ENCODE measurements at places on chromosomes 3 and 15.

GRCh38 chr15:25445412-25445811 is 6.6 kb upstream of the UBE3A start:
- DNase-seq = no peak

DNA sequence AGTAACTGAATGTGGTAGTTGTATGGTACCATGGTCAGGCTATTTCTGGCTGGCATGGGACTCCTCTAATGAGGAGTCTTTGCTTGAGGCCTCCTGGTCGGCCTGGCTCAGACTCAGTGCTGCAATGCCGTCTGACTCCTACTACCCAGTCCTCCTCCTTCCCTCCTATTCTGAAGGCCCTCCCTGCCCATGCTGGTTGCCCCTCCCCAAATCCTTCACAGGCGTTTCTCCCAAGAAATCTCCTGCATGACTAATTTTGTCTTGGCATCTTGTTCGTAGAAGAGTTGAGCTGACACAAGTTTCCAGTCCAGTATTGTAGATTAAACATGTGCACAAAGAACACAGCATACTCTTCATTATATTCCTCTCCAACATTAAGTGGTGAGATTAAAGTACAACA is 115.5 kb downstream of the NFKBIZ start:
- peak; percentile 45 for DNase-seq

- peak; percentile 68 for DNase-seq
Measured at GRCh38 chr3:30611613-30612436, 5.4 kb downstream of the TGFBR2 start.

DNA sequence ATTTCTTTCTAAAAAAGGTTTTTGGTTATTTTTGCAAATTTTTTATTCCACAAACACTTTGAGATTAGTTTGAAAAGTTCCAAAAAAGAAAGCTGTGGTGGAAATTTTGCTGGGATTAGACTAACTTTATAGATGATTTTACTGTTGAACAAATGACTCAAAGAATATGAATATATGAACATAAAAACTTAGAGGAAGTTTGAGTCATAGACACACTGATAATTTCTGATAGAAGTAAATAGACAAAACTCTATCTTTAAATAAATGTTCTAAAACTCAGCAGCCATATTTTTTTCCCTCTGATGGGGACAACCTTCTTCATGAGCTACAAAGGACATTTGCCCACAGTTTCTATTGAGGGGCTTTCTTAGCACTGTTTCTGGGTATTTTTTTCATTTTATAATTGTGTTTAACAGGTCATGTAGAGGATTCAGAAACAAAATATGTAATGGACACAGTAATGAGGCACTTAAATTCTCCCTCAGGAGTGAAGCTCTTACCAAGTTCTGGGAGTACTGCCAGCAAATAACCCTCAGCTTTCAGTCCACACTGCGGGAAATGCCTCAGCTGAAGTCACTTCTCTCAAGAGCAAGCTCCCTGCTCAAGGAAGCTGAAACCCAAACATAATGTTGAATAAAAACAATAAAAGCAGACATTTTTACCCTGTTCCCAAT is 157.6 kb downstream of the NFKBIZ start:
- peak; percentile 95 for DNase-seq

- DNase-seq = no peak
Measured at GRCh38 chr3:169478566-169479313, 184.8 kb downstream of the MECOM start.

DNA sequence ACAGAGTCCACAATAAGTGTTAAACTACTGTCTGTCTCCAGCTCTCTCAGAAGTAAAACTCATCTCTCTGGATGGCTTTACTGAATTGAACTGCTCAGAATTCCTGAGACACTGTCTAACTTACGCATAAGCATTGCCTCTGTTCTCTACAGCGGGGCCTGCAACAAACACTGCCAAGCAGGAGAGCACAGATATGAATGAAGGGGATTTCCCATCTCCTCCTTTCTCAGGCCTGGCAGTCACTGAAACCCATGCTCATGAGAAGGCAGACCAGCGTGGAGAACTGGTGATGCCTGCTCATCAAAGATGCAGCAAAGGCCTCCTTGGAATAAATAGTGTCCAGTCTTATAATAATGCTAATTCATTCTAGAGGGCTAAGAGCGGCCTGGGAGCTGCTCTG is 10.3 kb downstream of the RASGRP1 start:
- DNase-seq = no peak

- DNase-seq = no peak
Measured at GRCh38 chr15:74610302-74610951, 5.2 kb upstream of the CLK3 start.

DNA sequence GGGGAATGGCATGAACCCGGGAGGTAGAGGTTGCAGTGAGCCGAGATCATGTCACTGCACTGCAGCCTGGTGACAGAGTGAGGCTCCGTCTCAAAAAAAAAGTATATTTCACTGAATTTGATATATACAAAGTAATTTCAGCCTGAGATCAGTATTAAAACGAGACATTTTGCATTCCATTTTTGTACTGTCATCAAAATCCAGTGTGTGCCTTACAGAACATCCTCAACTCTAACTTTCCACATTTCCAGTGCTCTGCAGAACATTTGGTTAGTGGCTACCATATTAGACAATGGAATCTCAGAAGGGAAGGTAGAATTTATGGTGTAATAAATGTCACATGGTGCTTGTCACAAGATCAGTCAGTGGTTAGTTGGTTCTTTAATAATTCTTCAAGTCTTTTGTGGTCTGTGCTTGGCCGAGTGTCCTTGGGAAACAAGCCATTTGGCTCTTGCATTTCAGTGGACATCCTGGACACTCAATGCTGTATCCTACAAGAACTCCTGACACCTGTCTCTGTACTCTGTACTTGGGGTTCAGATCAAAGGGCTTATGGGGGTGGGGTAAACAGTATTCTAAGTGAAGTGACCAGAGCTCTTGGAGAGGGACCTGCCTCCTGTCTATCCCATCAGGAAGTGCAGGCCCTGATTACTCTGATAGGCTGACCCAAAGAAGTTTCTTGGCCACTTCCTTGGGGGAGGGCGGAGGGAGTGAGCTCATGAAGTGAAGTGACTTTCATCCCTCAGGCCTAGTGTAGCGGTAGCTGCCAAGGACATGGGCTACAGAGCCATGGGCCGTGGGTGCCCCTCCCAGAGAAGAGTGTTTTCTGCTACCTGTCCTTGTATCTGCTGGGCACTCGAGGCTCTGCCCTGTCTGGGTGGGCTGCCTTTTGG is 3.7 kb downstream of the ACVR2B start:
- peak; percentile 10 for DNase-seq

GRCh38 chr3:15535732-15536131 is 14.2 kb upstream of the COLQ start:
- DNase-seq = peak; percentile 6

- no peak for DNase-seq
Measured at GRCh38 chr15:47507221-47507985, 209.9 kb upstream of the SEMA6D start.

- peak; percentile 16 for DNase-seq
Measured at GRCh38 chr15:80059786-80060355, 395 bp downstream of the ZFAND6 start.

GRCh38 chr15:100613208-100613607 is 10.8 kb downstream of the ASB7 start:
- no peak for DNase-seq

DNA sequence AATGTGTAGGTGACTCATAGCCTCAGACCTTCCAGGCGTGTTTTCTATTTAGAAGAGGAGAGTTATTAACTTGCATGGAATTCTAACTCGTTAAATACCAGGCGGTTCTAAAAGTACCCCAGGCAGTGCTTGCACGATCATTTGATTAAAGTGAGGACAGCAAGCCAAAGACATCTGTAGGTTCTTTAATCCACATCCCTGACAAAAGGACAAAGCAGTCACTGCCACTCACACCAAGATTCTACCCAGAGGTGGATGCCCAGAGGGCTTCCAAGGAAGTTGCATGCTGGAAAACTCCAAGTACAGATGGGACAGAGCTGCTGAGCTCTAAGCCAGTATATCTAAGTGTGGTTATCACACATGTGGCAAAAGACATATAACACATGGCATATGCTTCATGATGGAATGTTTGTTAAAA is 372.1 kb downstream of the ROBO2 start:
- DNase-seq = no peak

DNA sequence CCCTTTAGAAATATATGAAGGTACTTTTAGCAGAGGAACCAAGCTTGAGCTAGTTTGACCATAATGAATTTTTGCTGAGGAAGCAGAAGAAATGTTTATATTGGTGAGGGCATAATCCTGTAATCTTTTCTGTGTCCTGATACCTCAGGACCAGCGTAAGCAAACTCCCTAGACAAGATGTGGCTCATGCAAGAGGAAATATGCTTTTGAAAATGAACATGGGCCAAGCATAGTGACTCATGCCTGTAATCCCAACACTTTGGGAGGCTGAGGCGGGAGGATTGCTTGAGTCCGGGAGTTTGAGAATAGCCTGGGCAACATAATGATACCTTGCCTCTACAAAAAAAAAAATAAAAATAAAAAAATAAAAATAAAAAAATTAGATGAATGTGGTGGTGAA is 78.5 kb downstream of the PPARG start:
- peak; percentile 57 for DNase-seq

- DNase-seq = peak; percentile 94
Measured at GRCh38 chr15:77144492-77145070, 73.7 kb upstream of the TSPAN3 start.

GRCh38 chr3:134795746-134796280 is 753 bp downstream of the EPHB1 start:
- DNase-seq = peak; percentile 21

DNA sequence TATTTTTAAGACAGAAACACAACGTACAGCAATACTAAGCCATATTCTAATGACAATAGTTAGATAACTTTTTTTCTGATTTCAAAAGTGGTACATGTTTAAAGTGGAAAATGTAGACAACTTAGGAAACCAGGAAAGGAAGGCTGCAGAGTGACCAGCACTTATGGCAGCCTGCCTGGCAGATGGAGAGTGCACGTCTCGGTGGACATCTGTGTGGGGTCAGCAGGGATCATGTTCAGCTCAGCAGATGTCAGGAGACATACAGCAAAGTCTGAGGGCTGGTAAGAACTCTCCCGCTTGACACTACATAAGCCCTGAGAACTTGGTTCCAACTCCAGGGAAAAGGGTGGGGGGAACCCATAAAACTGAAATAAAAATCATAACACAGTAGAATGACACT is 128.6 kb upstream of the ADPGK start:
- no peak for DNase-seq

DNA sequence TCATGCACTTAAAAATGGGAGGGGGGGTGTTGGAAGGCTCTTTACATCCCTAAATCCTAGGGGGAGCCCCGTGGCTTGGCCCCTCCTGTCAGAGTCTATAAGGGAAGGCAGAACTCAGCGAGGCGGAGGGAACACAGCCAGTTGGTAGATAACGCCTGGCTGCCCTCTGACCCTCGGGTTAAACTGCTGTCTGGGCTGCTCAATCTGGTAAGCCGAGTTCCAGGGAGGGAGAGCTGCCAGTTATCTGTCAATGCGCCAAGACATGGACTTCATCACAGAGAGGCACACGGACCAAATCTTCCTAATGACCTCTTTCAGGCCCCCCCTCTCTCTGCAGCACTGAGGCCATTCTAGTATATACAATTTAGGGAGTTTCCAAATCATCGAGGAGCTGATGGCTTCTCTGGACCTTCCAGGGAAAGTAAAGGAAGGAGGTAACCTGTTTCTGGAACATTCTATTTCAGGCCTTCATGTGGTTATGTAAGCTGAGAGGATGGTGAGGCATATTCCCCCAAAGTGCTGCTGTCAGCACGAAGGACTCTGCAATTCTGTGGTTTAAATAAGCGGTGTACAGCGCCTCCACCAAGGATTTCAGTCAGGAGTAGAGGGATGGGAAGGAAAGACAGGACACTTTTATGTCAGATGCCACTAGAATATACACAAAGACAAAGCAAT is 349.0 kb downstream of the MCTP2 start:
- DNase-seq = no peak

DNA sequence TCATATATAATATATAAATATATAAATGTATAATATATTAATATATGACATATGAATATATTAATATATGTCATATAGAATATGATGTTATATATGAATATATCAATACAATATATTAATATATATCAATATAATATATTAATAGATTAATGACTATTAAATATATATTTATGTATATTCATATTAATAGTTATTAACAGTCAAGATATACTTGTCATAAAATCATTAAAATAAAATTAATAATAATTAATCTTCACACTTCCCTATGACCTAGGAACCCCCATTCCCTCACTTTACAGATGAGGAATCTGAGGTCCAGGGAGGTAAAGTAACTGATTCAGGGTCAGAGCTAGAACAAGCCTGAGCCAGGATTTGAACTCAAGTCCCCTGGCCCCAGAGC is 70.6 kb upstream of the SLC6A11 start:
- DNase-seq = no peak

GRCh38 chr15:46151786-46152185 is 517.0 kb downstream of the SQOR start:
- DNase-seq = no peak

GRCh38 chr3:89808680-89809197 is 701.3 kb downstream of the EPHA3 start:
- DNase-seq = no peak

GRCh38 chr15:51460796-51461195 is 119.3 kb downstream of the GLDN start:
- DNase-seq = peak; percentile 40
